Activated T-helper 1 cell treated with anti-CD3 and anti-CD28 coated beads, Interleukin-2, amount 50 U/mL, for 16 hours (primary cell): ENCODE measurements at places on chromosomes 5 and 9.

- no peak for DNase-seq
Observed at GRCh38 chr5:54753034-54753433, 232.4 kb downstream of the ESM1 start.

DNA sequence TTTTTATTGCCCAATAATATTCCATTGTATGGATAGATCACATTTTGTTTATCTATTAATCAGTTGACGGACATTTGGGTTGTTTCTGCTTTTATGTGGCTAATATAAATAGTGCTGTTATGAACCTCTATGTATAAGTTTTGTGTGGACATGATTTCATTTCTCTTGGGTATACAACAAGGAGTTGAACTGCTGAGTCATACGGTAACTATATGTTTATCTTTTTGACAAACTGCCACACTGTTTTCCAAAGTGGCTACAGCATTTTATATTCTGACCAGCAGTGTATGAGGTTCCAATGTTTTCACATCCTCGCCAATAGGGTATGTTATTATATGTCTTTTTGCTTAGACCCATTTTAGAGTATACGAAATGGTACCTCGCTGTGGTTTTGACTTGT, 264.3 kb downstream of the RFX3 start:
- DNase-seq = no peak

DNA sequence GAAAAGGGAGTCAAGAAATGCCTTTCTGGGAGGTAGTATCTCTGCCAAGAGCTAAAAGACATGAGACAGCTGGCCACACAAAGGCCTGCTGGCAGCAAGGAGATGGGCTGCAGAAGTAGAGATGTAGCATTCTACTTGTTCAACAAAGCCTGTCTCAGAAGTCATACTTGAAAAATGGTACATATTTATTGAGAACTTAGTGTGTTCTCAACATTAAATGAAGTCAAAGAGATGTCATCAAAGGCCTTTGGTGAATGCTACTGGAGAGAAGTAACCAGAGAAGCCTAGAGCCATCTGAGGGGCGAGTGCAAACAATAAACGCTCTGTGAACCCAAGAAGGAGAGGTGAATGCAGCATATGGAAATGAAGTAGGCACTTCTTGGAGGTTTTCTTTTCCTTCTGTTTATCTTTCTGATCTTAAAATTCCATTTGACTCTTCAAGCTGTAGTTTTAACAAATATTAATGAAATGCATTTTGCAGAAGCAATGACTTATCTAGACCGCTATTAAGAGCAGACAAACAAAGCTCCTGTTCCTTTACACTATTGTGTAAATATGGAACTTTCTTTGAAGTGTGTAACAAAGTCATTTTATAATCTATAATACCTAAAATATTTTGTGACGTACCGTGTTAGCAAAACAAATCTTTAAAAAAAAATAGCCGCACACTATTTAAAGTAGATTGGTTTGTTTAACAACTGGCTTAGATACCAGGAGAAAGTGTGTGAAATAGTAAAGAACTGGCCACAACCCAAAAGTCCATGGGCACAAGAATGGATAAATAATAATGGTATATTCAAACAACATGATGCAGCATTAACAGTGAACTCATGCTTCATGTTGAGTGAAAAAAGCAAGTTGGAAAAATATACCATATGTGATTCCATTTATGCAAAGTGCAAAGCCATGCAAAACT, 70.2 kb downstream of the ZNF608 start:
- DNase-seq = no peak

- DNase-seq = peak; percentile 12
Observed at GRCh38 chr5:159773062-159773924, 143.0 kb upstream of the ADRA1B start.

GRCh38 chr9:2159521-2160454, 144.6 kb downstream of the SMARCA2 start:
- no peak for DNase-seq

GRCh38 chr5:1011226-1011631, 2.6 kb downstream of the NKD2 start:
- DNase-seq = no peak

GRCh38 chr5:78593465-78593864, 55.1 kb downstream of the LHFPL2 start:
- no peak for DNase-seq

DNA sequence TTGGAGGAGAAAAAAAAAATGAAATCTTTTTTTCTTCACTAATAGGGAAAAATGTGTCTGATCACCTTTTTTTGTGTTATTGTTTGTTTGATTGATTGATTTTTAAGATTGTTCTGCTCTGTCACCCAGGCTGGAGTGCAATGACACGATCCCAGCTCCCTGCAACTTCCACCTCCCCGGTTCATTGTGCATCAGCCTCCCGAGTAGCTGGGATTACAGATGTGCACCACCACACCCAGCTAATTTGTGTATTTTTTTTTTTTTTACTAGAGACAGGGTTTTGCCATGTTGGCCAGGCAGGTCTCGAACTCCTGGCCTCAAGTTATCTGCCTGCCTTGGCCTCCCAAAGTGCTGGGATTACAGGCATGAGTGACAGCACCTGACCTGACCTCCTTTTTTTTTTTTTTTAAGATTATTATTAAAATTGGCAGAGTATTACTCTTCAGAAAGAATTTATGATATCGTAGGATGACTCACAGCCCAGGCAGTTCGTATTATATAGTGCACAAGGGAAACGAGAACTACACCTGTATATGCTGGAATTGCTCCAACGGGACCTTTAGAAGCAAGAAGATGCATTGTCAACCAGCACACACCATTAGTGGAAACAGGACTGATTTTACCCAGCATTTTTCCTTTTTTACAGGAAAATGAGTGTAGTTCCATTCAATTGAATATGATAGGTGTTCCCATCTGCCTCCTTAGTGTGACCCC, 27.7 kb downstream of the FUBP3 start:
- no peak for DNase-seq

DNA sequence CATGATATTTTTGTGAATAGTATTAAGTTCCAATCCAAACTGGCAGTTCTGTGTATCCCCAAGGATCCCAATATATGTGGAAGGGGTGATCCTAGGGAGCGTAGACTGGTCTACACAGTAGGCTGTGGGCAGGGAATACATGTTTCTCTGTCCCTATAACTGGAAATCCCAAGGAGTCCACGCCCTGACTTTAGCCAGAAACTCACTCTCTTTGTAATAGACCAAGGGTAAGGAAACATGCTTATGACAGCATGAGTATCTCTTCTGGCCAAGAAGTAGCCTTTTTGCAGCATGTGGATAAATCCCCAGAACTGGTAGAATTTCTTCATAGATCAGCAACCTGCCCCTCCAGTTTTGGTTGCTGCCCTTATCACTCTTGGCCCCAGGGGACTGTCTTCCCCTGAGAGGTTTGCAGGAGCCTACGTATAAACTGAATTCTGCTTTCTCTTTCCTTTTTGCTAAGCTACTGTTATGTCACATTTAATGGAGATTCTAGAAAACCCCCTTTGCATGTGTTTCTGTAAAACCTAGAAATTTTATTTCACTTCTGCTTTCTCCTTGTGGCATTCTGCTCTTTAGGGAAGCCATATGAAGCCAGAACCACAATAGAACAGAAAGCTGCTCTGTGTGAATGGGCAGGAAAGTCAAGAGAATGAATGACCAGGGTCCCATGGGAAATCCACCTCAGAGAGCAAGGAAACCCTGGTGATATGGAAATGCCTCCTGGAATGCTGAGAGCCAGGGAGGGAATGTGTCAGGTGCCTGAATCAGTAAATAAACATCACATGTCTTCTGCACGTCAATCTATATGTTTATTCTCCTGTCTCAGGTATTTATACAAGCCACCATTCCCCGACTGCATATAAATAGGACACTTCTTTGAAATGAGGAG, 3.5 kb downstream of the IFNA2 start:
- DNase-seq = no peak

DNA sequence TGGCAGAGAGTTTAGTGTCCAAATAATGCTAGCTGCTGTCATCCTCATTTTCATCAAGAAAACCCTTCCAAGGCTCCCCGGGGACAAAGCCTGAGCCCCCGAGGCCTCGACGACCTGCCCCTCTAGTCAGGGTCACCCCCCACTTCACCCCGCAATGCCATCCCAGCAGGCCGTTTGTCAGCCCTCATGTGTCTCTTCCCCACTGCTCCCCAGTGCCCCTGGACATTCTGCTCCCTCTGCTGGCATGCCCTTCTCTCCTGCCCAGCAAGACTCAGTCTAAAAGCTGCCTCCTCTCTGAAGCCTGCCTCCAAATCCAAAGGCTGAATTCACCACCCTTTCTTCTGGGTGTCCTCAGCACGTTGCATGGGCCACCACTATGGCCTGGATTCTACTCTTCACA, 59.3 kb downstream of the PAX5 start:
- DNase-seq = no peak

GRCh38 chr5:142213077-142213476, 104.5 kb downstream of the NDFIP1 start:
- no peak for DNase-seq

- DNase-seq = no peak
Observed at GRCh38 chr5:118553662-118554061, 434.7 kb downstream of the DTWD2 start.

DNA sequence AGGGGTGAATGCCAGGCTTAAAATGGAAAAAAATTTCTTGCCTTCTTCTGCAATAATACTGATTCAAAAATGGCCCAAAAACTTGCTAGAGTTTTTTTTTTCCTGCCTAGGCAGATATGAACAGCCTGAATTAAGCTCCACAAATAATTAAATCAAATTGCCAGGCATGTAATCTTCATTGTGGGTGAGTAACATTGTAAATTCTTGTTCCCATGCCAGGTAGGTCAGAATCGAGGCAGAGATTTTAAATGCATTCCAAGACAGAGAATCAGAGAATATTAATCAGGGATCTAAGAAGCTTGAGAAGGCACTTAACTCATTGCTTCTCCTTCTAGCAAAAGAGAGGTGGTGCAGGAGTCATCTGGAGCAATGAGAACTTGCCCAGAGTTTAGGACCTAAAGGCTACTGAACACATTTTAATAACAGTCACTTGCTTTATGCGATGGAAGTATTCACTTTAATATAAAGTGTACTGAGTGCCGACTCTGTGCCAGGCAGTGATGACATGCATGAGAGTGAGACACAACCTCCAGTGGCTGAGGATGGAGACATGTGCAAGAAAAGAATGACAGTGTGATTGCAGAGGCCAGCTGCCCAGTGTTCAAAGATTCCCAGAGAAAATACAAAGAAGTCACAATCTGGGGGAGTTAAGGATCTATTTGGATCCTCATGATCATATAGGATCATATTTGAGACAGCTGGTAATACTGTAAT, 102.3 kb downstream of the APBA1 start:
- no peak for DNase-seq

DNA sequence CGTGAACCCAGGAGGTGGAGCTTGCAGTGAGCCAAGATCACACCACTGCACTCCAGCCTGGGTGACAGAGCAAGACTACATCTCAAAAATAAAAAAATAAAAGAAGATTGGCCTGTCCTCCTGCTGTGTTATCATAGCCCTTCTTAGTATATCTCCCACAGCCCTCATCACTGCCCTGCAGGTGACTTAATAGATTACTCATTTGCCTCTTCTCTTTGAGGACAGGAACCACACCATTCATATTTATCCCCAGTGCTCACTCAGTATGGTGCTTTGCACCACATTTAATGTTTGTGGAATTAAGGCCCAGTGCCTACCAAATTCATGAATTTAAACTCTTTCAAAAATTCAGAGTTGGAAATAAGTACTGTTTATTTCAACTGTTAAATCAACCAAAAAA, 10.3 kb downstream of the IDNK start:
- DNase-seq = no peak

- no peak for DNase-seq
Observed at GRCh38 chr9:128150594-128151308, 1.5 kb downstream of the LCN2 start.

- DNase-seq = no peak
Observed at GRCh38 chr9:89732295-89732938, 127.6 kb downstream of the GADD45G start.

DNA sequence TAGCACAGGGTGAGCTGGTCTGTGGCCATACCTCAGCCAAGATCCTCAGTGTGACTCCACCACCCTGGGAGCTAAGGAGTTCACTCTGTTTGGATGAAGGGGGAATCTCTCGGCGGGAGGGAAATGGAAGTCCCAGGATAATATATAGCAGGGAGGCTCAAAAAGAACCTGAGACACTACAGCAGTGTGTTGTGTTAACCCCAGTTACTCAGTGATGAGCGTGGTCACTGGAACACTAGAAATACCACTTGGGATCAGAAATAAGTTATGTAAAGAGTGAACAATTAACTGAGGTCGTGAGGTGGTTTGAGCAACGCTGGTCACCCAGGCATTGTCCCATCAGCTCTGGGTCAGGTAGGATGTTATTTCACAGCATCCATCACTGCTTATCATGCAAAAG, 59.3 kb upstream of the ADAMTS16 start:
- no peak for DNase-seq

DNA sequence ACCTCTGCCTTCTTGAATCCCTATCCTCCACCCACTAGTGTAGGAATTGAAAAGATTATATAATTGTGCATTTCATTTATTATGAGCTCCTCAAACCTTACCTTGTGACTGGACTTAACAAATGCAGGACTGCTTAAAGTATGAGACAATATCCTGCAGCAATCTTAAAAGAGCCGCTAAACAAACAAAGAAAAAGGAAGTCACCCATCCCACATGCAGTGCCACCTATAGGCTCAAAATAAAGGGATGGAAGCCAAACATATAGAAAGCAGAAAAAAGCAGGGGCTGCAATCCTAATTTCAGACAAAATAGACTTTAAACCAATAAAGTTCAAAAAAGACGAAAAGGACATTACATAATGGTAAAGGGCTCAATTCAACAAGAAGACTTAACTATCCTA, 8.7 kb downstream of the PCAT7 start:
- DNase-seq = no peak

DNA sequence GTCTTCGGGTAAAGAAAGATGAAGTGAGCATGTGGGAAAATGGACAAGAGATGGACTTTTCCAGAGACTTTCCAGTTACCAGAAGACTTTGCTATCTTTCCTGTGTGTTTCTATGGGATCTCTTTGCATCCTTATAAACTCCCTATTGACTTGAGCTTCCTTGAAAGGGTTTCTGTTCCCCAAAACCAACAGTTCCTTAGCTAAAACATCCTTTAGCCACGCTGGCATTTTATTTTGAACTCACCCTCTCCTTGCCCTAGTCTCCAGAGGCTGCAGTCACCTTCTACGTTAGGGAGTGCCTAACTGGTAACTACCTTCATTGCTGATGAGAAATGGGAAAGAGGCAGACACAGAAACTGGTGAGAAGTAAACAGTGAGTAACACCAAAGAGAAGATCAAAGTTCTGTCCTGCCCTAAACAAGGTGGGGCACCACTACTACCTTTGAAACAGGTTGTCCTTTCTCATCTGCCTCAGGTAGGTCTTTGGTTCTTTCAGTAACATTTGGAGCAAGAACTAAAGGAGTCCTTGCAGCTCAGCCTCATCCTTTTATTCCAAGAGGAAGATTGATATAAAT, 402.9 kb downstream of the ENC1 start:
- DNase-seq = no peak

DNA sequence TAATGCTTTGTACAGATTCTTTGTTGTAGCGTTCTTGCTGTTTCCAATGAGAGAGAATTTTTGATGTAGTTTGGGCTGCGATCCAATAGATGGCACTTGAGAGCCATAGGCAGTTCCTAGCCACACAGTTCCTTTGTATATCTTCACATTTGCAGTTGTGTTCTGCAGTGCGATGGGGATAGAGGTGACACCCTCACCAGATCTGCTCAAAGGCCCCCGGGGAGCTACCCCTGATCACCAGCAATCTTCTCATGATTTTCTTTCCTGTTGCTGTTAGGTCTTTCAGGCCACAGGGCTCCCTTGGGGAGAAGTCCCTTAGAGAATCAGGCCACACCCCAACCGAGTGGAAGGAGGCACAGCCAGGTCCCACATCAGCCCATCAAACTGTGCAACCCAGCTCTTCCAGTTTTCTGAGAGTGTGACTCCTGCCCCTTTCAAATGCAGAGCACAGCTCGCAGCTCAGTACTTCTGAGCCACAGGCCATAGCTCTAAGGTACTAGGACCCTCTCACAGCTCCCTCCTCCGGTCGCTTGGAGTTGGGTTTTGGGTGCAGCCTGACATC, 353.7 kb downstream of the SLCO4C1 start:
- no peak for DNase-seq
